Renal pelvis (tissue), 12 donors: ENCODE measurements at places on chromosomes 1 and 21. TPM values are rescaled to one million over a fixed set of nuclear protein-coding genes. Genes with fewer than 3 reads are reported as not detected.

DNA sequence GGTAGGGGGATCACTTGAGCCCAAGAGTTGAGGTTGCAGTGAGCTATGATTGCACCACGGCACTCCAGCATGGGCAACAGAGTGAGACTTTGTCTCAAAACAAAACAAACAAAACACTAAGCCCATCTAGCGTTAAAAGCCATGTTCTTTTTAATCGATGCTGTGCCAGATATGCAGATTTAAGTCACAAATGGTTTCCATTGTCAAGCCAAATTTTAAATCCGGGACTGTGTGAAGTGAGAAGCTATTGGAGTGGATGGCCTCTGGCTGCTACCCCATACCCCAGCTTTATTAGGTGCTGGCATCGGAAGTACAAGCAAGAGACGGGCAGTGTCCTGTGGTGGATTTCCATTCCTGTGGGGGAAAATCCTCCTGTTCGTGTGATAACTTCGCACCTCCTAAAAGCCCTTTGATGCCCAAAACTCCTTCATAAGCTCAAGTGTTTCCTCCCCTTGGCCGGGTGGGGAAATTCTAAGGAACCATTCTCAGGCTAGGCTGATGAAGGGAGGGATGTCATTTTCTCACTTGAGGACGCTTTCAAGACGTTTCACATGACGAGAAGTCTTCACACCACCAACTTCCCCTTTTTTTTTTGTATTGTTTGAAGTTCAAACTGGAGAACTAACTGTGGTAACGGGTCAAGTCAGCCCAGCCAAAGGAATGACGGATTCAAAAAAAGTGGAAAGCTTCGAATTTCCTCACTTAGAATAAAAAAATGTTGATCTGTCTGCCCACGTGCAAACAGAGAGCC lies 140.8 kb downstream of the KAZN start:
- no peak for DNase-seq

Gene PCSK9
- polyA plus RNA-seq, result 2.4 TPM

- no peak for DNase-seq
These were observed 13.2 kb downstream of the MEGF6 start for GRCh38 chr1:3598051-3598491.

DNA sequence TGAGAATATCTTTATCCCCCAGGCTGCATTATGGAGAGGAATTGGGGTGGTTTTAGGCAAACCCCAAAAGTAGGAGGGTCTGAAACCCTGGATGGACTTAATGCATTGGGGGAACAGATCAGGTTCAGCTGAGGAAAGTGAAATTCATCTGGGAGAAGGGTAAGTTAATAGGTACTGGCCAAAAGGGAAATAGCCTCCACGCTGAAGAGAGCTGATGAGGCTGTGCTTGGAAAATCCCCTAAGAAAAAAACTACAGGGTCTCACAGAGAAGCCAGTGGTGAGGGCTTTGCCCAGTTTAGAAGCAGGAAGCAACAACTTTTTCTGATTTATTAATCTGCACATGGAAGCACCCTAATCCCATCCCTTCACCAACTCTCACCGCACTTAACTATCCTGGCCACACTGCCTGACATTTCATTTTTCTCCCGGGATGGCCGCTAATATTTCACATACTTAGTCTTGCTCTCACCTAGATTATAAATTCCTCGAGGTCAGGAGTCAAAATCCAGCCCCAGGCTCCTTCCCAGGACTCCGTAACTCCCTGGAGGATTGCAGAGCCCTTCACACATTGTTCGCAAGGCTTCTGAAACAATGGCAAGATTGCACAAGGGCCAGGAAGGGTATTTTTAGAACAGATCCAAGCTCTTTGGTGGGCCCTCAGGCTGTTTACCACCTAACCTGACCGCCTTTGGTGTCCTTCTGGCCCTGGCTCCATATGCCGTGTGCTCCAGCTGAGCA lies 60.9 kb upstream of the TARBP1 start:
- DNase-seq, result no peak

Gene FBXO44
- 19.0 TPM for polyA plus RNA-seq

DNA sequence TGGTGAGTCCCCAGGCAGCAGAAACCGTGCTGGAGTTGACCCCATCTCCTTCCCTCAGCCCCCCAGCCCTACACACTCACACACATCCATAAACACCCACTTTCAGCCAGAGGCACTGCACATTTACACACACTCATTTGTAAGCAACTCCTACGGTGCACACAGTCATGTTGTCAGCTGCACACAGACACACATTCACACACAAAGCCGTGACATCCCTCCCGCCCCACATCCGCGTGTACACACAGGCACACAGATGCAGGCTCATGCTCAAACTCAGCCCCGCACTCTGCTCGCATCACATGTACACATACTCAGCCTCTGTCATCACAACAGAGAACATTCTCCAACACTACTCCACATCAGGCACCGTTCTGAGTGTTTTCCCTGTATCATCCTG lies 47.6 kb downstream of the LACTBL1 start:
- DNase-seq, result no peak

GRCh38 chr1:28512058-28512611 lies 6.3 kb downstream of the RCC1 start:
- no peak for DNase-seq

- no peak for DNase-seq
These were observed 52.1 kb downstream of the CD34 start for GRCh38 chr1:207858806-207859205.

GRCh38 chr1:36781098-36781497 lies 253.2 kb downstream of the GRIK3 start:
- DNase-seq, result no peak

Gene REN
- 58.1 TPM for polyA plus RNA-seq
